Kidney glomerular epithelial cell (primary cell): ENCODE measurements at places on chromosomes 1 and 21.
A peak's percentile ranks its signal among the peaks of the same experiment; 100 is the strongest.

DNA sequence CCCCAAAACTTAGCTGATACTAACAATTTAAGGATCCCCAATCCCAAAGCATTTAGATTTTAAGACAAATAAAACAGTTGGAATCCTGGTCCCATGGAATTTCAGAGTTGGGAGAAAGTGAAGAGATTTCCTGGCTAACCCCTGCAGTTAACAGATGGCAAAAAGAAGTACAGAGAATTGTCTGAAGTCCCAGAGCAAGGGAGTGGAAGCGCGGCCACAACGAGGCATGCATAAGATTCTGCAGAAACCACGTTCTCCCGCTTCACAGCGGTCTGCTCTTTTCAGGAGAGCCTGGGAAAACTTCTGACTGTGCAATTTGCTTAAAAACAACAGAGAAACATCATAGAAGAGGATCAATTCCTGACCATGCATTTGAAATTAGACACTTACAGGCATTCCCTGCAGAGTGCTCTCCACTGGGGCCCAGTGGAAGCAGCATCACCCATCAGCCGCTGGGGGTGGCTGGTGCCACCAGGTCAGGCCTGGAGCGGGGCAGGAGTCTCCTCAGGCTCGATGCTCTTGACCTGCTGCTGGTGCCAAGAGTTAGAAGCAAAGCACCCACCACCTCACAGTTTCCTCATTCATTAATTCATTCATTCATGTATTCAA, 226.7 kb upstream of the POU3F1 start:
- no peak for DNase-seq

DNA sequence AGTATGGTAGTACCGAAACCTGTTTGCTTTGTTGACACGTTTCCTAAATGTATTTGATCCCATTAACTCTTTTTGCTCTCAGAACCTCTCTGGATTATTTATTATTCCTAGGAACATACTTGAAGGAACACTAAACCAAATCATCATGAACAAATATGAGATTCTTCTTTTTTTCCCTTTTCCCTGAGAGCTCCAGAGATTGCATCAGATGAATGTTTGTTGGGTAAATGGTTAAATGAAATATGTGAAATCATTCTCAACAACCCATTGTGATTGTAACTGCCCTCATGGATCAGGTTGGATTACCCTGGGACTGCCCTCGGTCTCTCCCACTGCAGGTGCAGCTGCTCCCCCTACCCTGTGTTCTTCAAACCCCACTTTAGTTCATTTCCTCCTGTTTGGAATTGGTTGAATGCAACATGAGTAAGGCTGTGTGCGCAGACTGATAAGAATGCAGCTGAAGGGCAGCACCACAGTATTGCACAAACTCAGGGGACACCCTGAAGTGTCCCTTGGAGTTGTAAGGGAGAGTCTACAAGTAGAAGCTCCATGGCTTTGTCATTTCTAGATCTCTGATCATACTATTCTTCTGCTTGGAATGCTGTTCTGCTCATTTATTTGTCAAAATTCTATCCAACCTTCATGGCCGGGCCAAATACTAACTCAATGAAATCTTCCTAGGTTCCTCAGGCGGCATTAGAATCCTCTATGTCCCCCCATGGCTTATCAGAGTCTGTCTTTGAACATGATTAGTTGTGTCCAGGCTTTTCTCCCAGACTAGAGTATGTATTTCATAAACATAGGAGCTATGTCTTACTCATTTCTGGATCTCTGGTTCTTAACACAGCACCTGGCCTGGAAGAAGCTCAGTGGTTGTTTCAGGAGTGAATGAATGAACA, 47.1 kb upstream of the NEK2 start:
- no peak for DNase-seq

GRCh38 chr1:201184307-201185122, 6.1 kb upstream of the IGFN1 start:
- DNase-seq = peak; percentile 88

- no peak for DNase-seq
Measured at GRCh38 chr1:167616521-167616920, 13.5 kb upstream of the RCSD1 start.

GRCh38 chr1:150021191-150021694, 10.7 kb upstream of the OTUD7B start:
- DNase-seq = peak; percentile 28

- no peak for DNase-seq
Measured at GRCh38 chr1:104294259-104294658, 544.6 kb downstream of the AMY1C start.

- DNase-seq = peak; percentile 73
Measured at GRCh38 chr1:51324251-51325010, 5.9 kb downstream of the TTC39A start.

- DNase-seq = no peak
Measured at GRCh38 chr1:160403244-160403643, 2.9 kb downstream of the VANGL2 start.

GRCh38 chr1:237043846-237044636, 2.1 kb downstream of the RYR2 start:
- DNase-seq = no peak

DNA sequence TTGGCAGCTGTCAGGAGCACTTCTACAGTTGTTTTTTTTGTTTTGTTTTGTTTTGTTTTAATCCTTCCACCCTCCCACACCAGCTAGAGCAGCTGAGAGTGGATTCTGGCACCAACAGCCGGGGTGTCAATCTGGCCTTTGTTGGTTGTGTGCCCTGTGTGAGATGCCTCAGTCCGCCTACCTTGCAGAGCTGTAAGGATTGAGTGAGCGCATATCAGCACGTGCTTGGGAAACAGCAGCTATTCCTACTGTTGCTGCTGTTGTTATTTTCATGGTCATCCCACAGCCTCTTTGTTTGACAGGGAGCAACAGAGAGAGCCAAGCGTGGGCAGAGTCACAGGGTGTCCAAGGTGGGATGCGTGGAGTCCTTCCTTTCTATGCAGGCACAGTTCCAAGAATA, 50.4 kb downstream of the PGBD5 start:
- no peak for DNase-seq

- DNase-seq = no peak
Measured at GRCh38 chr1:44405798-44406736, 1.0 kb downstream of the RNF220 start.

GRCh38 chr1:1920057-1920607, 1.1 kb upstream of the TMEM52 start:
- DNase-seq = no peak

DNA sequence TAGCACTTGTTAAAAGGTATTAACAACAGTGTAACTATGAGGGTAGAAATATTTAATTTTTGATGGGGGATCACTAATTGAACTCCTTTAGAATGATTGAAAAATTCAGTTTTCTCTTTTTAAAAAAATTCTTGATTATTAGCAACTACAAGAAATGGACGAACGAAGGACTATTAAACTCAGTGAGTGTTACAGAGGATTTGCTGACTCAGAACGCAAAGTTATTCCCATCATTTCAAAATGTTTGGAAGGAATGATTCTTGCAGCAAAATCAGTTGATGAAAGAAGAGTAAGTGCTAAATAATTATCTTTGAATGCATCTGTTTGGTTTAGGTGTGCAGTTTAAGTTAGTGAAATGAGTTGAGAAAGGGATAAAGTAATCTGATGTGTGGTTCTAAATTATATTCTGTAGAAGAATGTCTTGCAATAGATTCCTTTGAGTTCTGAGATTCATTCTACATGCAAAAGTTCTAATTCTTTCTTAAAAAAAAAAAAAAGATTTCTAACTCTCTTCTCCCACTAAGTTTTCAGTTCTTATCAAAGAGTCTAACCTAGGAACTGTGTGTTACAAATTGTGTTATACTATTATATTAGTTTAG, 85.0 kb downstream of the FNBP1L start:
- DNase-seq = no peak

- DNase-seq = peak; percentile 21
Measured at GRCh38 chr1:157369808-157370521, 182.3 kb downstream of the FCRL5 start.

DNA sequence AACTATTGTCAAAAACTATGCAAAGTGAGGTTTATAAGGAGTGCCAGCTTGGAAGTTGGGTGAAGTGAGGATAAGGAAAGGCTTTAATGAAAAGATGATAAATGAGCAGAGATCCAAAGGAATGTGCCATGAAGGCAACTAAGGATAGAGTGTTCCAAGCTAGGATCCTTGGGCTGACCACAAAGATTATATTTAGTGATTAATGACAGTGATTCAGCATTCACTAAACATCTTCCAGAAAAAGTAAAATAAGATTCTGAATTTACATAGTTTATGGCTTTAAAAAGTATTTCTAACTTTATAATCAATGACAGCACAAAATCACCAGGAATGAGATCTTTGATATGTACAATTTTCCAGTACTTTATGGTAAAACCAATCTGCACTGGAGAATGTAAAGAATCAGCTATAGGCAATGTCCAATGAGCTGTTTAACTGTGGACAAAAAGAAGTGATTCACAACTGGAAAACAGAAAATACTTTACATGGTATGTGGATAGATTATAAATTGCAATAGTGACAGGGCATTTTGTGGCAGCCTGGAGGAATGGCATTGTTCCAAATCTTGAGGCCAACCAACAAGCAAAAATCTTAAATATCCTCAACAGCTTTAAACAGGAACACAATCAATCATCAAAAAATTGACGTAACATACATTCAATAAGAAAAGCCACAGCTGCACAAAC, 91.2 kb upstream of the KCTD3 start:
- DNase-seq = peak; percentile 39

DNA sequence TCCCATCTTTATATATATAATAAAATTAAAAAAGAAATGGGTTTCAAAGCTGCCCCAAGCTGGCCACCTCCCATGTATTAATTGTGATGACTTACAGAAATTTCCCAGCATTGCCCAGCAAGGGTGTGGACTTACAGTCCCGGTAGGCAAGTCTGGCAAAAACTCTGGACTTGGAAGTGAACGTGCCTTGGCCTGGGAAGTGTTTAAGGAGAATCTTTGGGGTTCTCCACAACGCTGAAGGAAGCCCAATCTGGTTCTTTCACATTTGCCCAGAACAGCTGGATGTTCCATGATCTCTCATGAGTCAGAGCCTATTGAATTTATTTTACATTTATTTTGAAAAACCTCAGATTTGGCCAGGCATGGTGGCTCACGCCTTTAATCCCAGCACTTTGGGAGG, 98.4 kb upstream of the SLC45A1 start:
- no peak for DNase-seq

GRCh38 chr21:33931799-33932390, 16.3 kb upstream of the ATP5PO start:
- DNase-seq = no peak

- no peak for DNase-seq
Measured at GRCh38 chr21:14886001-14886400, 178.8 kb downstream of the NRIP1 start.

DNA sequence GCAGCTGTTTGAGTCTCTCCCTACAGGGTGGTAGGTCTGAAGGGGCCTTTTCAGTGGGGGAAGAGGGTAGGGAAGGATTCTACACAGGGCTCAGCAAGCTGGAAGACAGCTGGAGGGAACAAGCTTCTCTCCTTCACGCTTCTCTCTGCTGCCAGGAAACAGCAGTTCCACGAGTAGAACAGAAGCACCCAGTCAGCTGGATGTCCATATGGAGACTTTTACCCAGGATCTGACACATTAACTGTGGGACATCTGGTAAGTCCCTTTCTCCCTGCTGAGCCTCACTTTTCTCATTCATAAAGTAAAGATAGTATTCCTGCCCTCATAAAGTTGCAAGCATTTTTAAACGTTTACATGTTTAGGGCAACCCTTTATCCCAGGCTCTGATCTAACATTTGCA, 280.3 kb downstream of the OMA1 start:
- DNase-seq = no peak

GRCh38 chr1:158992787-158993312, 16.9 kb upstream of the IFI16 start:
- no peak for DNase-seq
